ENCODE measurements at places on chromosomes 7 and 10. TPM values are rescaled to one million over a fixed set of nuclear protein-coding genes. Genes with fewer than 3 reads are reported as not detected.

DNA sequence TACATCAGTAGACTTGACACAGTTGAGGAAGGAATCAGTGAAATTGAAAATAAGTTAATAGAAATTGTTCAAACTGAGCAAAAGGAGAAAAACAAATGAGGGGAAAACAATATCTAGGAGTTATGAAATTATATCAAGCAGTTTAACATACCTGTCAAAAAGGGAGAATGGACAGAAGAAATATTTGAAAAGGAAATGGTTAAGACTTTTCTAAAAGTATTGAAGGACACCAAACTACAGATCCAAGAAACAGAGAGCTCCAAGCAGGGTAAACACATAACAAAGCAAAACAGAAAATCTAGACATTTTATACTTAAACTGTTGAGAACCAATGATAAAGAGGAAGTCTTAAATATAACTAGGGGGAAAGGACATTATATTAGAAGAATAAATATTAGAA is 8.6 kb upstream of the GIMAP5 start:
- no peaks in the 10 kb centered on the region for H3K36me3 ChIP-seq
- H3K4me1 ChIP-seq: peaks cover 9% of the 10 kb centered on the region
- DNase-seq: no peak
- H3K4me3 ChIP-seq: no peak overlapping the region

The ITIH5 gene
- total RNA-seq: not detected

GRCh38 chr7:48621076-48621475 is 303.3 kb upstream of the CDC14C start:
- H3K27me3 ChIP-seq: no peaks in the 10 kb centered on the region
- DNase-seq: no peak
- no peak overlapping the region for H3K4me3 ChIP-seq
- no peaks in the 10 kb centered on the region for H3K36me3 ChIP-seq
- no peaks in the 10 kb centered on the region for H3K4me1 ChIP-seq
- no peak overlapping the region for H3K27ac ChIP-seq

The PRLHR gene
- total RNA-seq: not detected

The TCAF2 gene
- 36.4 TPM for total RNA-seq

The CDHR3 gene
- total RNA-seq: 14.5 TPM

DNA sequence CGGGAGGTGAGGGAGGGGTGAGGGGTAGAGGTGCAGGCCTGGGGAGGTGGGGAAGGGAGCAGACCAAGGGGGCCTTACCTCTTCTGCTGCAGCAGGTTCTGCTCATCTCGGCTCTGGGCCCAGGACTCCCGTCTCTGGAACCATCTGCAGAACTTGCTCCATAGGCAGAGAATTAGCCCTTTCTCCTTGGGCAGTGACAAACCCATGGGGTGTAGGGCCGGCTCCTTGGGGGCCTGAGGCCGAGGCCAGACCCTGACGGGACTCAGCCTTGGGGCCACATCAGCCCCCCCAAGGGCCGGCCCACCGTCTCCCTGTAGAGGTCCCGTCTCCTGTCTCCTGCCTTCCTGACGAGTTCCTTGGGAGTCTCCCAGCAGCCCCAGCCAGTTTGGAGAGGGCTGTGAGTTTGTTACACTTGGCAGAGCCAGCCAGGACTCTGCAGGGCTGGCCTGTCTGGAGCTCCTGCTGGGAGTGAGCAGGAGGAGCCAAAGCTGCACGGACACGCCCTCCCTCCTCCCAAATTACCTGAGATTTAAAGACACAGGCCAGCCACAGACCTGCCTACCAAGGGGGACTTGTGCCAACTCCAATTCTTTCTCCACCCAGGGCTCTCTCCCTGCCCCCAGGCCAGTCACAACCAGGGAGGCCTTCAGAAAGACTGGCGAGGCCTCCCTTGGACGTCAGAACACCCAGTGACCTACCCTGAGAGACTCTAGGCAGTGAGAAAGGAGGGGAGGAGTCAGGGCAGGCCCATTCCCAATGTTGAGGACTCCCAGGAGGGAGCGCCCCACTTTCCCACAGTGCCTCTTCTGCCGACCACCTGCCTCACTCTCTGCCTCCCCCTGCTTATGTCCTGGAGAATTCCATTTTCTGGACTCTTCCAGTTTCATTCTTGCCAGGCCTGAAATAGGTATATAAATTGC is at the start of gene TRPV6:
TSS of gene TRPV6 (minus strand) at position 435 of the 920 bp plus-strand sequence.
- H3K4me3 ChIP-seq: no peak within 1 kb of the TSS
- H3K4me1 ChIP-seq: peaks cover 2% of the 10 kb centered on the region
- no peak for DNase-seq
- H3K27me3 ChIP-seq: peaks cover 29% of the 10 kb centered on the region
- no peaks in the 10 kb centered on the region for H3K36me3 ChIP-seq

DNA sequence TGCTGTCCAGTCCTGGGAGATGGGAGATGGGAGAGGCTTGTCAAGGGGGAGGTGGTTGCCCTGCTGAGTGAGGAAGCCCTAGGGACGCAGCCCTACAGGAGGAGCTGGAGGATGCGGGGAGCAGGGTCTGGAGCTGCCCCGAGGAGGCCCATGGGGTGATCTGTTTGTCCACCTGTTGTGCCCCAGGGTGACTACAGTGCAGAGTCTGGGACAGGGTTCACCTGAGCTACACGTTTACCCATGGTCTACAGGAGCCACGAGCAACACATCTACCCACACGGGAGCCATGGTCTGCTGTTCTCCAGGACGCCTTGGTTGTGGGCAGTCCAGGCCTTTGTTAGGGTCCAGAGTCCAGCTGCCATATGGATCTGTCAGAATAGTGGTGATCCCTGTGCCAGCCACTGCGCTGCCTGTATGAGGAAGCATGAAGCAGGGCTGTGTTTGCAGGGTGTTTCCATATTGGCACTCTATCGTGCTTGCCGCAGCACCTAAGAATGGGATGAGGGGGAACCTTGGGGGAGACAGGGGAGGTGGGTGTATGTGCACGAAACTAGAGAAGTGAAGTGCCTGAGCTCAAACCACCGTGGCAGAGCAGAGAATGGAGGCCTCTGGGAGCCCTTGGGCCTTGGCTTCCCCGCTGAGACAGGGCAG is 23.7 kb downstream of the ZNF775 start:
- no peak overlapping the region for H3K4me3 ChIP-seq
- no peak for DNase-seq
- H3K4me1 ChIP-seq: peaks cover 8% of the 10 kb centered on the region

GRCh38 chr10:7075110-7075509 is 335.7 kb downstream of the SFMBT2 start:
- no peaks in the 10 kb centered on the region for H3K27me3 ChIP-seq
- no peaks in the 10 kb centered on the region for H3K4me1 ChIP-seq
- no peak overlapping the region for H3K27ac ChIP-seq
- H3K4me3 ChIP-seq: no peak overlapping the region
- H3K36me3 ChIP-seq: no peaks in the 10 kb centered on the region

DNA sequence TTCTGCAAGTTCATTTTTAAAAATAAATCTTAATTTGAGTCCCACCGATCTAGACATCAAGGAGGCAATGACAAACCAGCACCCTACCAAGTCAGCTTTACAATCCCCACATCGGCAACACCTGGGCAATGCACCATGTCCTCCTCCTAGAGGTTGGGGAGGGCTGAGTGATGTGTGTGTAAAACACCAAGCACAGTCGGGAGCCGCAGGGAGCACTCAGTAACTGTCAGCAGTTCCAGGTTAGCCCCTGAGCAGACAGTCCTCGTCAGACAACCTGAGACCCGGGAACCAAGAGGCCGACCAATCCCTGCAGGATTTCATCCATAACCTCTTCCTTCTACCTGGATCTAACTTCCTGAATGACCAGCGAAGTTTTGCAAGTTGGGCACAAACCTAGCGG is 15.9 kb upstream of the C10orf120 start:
- H3K4me1 ChIP-seq: no peaks in the 10 kb centered on the region
- no peak for DNase-seq
- H3K4me3 ChIP-seq: no peak overlapping the region

DNA sequence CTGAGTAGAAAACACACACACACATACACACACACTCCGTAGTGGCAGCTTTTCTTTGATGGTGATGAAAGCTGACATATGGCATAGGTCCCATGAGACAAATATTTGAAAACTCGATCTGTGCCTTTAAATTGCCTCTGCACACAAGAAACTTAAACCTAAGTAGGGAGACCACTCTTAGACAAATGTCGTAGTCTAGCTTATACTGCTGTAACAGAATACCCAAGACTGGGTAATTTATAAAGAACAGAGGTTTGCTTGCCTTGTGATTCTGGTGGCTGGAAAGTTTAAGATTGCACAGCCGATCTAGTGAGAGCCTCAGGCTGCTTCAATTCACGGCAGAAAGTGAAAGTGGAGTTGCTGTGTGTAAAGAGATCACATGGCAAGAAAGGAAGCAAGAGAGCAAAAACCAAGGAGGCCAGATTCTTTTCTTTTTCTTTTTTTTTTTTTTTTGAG is 489.4 kb upstream of the SORCS1 start:
- DNase-seq: no peak
- H3K4me1 ChIP-seq: no peaks in the 10 kb centered on the region
- H3K4me3 ChIP-seq: no peak overlapping the region
- no peaks in the 10 kb centered on the region for H3K27me3 ChIP-seq

- H3K4me1 ChIP-seq: no peaks in the 10 kb centered on the region
- H3K36me3 ChIP-seq: no peaks in the 10 kb centered on the region
- DNase-seq: no peak
Observed at GRCh38 chr10:75464478-75465449, 33.3 kb downstream of the LRMDA start.

DNA sequence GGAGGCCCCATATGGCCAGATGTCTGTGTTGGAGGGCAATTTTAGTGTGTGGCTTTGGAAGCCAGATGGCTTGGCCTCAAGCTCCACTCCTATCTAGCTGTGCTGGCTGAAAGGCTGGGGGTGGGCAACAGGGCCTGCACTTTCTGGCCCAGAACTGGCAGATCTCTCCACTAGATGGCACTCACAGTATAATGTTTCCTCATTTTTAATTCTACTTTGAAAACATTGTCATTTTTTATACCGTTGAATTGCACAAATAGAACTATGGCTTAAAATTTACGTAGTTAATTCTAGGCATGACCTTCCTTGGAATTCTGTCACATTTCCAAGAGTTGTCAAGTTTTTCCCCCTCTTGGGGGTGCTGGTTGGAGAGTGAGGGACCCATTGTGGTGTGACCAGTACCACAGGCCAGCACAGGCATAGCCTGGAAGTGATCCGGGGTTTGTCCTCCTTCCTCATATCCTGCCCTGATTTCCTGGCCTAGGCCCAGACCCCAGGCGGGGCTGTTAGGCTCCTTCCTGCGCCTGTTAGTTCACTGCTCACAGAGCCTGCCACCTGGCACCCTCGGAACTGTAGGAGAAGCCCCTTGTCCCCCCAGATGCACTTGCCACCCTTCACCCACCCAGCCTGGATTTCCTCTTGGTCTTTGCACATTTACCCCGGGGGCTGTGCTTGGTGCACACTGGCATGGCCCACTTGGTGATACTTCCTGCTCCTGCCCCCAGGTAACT is 52.8 kb downstream of the ARHGAP22 start:
- H3K27me3 ChIP-seq: no peaks in the 10 kb centered on the region
- no peaks in the 10 kb centered on the region for H3K4me1 ChIP-seq
- no peak overlapping the region for H3K27ac ChIP-seq
- DNase-seq: no peak

GRCh38 chr10:24950439-24950838 is 2.0 kb downstream of the PRTFDC1 start:
- H3K4me1 ChIP-seq: peaks cover 14% of the 10 kb centered on the region
- H3K27me3 ChIP-seq: no peaks in the 10 kb centered on the region
- no peaks in the 10 kb centered on the region for H3K36me3 ChIP-seq
- no peak overlapping the region for H3K27ac ChIP-seq
- no peak overlapping the region for H3K4me3 ChIP-seq
- no peak for DNase-seq

The WDFY4 gene
- 6.0 TPM for total RNA-seq

The DGKI gene
- total RNA-seq: not detected

The SSBP1 gene
- 116 TPM for total RNA-seq

DNA sequence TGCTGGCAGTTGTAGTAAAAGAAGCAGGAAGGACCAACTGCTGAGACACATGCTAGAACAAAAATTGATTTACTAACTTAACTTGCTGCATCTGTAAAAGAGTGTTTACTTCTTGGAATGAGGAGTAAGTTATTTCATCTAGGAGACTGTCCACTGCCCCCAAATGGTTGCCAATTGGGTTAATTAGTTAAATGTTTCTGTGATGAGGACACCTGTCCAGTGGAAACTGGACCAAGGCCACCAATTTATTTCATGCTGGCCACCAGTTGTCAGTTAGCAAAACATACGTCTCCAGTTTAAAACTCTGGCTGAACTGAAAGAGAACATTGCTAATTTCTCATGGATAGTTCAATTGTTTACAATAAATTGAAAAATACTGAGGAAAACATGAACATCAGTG is 191.7 kb downstream of the PPP1R9A start:
- no peaks in the 10 kb centered on the region for H3K27me3 ChIP-seq
- no peaks in the 10 kb centered on the region for H3K4me1 ChIP-seq
- H3K27ac ChIP-seq: no peak overlapping the region

- H3K27me3 ChIP-seq: no peaks in the 10 kb centered on the region
- H3K4me1 ChIP-seq: no peaks in the 10 kb centered on the region
- no peak overlapping the region for H3K4me3 ChIP-seq
Observed at GRCh38 chr10:125871338-125871737, 9.8 kb downstream of the DHX32 start.

GRCh38 chr7:108492742-108493141 is 33.2 kb downstream of the PNPLA8 start:
- DNase-seq: no peak
- no peak overlapping the region for H3K27ac ChIP-seq
- no peaks in the 10 kb centered on the region for H3K4me1 ChIP-seq
- no peaks in the 10 kb centered on the region for H3K27me3 ChIP-seq
- H3K4me3 ChIP-seq: no peak overlapping the region

DNA sequence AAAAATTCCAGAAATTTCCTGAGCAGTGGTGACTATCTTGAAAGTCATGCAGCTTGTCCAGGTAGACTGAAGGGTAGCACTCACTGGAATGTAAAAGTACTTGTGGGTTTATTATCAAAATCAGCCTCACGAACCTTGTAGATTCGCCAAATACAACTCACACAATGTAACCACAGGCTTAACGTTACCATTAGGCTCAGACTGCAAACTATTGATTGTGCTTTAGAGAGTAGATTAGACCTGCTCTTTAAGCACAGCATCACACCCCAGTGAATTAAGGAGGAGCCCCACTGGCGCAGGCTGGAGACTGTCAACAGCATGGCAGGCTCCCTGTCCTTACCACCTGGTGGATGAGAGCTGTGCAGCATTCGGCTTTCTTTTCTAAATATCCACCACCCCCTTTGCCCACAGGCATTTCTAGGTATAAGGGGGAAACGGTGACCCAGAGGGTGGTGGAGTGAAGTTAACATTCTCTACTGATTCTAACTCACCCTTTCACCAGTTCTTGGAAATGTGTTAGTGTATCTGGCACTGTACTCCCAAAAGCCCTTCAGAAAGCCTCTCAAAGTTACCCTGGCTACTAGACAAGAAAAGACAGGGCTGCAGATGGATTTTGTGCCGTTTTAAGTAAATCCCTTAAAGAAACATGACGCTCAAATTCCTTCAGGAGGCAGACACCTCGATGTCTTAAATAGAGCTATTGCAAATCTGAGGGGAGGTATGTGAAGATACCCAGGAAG is 56.6 kb downstream of the GSDME start:
- H3K4me1 ChIP-seq: no peaks in the 10 kb centered on the region
- H3K27me3 ChIP-seq: no peaks in the 10 kb centered on the region
- H3K27ac ChIP-seq: no peak overlapping the region
- no peak for DNase-seq
- no peaks in the 10 kb centered on the region for H3K36me3 ChIP-seq

The AIMP2 gene
- 9.5 TPM for total RNA-seq
